ENCODE measurements at places on chromosomes 2 and 18.

- no peak for DNase-seq
These were observed 32.8 kb downstream of the KATNAL2 start for GRCh38 chr18:46950064-46950656.

DNA sequence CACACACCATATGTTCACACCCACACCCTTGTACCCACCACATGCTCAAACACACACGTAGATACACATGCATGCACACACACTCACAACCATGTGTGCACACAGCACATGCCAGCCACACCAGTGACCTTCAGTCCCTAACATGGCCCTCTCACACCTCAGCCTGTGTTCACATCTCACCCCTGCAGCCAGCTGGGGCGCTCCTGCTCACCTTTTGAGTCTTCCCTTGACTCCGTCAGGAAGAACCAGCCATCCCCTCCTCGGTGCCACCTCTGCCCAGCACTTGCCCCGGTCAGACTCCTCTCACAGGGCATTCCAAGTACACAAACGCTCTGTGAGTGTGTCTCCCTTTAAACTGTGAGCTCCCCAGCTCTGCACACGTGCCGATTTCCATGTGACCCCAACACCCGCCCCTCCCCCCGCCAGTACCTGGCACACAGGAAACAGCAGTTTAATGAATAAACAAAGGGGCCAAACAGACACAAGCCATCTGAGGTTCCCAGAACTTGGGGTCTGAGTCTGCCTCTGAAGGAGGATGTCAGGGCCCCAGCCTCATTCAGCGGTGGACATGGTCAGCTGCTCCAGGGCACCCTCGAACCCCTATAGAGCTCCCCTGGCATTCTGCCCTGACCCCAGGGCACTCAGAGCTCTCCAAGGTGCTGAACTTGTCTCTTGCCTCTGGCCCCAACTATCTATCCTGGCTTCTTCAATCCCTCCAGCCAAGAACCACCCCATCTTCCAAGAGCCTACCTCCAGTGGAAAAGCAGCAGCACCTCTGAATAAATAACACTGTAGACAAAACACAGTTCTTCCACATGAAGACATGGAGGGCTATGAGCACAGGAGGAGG lies 252.9 kb downstream of the ATAD2B start:
- DNase-seq = no peak

- DNase-seq = no peak
These were observed 130.3 kb upstream of the LYPD6 start for GRCh38 chr2:149200109-149200520.

GRCh38 chr2:102473020-102473419 lies at the start of gene SLC9A4:
SLC9A4 (plus strand) TSS chr2:102473226; CDS start chr2:102473760, 534 bp downstream.
- DNase-seq = peak; percentile 34

Measured in T-helper 17 cell (primary cell).